ENCODE measurements at places on chromosomes 12 and 14.

GRCh38 chr12:21416511-21417121 is 20.8 kb upstream of the PYROXD1 start:
- DNase-seq, result peak; percentile 50

DNA sequence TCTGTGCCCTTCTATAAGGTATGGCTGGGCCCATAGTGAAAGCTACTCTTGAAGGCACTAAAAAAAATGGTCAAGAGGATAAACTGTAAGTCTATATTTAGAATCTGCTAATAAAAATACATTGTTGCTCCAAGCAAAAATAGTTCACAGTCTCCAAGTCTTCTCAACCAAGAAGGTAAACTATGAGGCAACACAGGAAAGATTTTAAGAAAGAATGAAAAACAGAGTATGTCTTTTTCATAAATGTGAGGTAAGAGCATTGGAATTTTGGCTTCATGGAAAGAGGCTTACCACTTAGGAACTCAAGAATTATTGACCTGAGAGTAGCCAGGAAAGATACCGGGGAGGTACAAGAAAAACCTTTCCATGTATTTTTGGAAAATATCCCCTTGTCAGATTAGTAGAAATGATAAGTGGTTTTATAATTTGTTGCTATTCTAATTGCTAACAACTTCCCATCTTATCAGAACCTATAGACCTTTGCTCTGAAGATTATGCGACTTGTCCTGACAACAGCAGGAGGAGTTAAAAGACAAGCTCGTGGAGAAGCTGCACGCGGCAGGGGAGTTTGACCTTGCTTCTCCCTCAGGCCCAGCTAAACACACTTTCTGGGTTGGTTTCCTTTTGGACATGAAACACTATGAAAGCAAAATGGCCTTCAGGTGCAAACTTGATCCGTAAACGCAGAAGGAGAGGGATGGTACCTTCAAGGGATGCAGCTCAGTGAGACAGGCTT is 238.1 kb downstream of the FOXN3 start:
- peak; percentile 47 for DNase-seq

DNA sequence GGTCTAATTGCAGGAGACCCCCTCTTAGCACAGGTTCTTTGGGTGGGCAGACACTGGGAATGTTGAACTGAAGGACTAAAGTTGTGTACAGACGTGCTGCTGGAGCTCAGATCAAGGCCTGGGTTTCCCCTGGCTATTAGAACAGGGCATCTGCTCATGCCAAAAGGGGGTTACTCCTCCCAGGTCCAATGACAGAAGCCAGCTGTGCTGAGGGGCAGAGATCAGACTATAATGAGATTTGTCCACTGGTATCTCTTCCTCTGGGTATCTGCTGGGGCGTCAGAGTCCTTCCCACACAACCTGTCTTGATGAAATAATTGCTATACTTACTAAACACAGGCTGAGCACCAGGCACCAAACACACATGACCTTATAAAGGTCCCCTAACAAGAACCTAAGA is 42.6 kb downstream of the LTBP2 start:
- no peak for DNase-seq

GRCh38 chr12:116287842-116288301 is 10.4 kb upstream of the MED13L start:
- peak; percentile 42 for DNase-seq

DNA sequence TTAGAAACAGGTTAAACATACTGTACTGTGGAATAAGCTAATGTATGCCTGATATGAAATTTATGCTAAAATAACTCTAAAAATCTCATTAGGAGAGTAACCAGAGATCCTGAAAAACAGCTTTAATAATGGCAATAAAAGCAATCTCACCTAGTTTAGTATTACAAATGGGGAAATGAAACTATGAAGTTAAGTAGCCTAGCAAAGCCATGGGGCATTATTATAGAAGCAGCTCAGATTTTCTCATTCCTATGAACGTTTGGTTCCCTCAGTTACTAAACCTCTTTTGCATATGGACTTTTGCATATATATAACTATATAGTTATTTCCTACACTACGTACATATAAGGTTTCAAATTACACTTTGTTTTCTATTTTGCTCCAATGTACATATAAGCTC is 25.0 kb upstream of the APPL2 start:
- DNase-seq, result no peak

- no peak for DNase-seq
Observed at GRCh38 chr12:66678338-66679275, at the start of gene GRIP1. GRIP1 (minus strand) TSS chr12:66679076; CDS start chr12:66678904, 172 bp downstream.

DNA sequence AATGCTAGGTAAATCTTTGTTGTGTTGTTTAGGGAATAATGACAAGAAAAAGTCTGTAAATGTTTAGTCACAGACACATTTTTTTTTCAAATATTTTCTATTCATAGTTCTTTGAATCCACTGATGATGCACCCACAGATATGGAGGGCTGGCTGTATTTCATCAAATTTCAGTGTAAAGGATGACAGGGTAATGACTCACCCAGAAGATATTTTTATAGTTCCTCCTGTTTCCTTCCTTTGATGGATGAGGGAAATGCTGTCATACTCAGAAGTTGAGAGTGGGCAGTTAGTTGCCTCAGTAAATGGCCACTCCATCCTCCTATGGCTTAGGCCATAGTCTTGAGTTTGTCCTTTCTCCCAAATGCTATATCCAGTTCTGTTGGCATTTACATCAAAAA is 76.9 kb upstream of the REP15 start:
- DNase-seq, result peak; percentile 93

DNA sequence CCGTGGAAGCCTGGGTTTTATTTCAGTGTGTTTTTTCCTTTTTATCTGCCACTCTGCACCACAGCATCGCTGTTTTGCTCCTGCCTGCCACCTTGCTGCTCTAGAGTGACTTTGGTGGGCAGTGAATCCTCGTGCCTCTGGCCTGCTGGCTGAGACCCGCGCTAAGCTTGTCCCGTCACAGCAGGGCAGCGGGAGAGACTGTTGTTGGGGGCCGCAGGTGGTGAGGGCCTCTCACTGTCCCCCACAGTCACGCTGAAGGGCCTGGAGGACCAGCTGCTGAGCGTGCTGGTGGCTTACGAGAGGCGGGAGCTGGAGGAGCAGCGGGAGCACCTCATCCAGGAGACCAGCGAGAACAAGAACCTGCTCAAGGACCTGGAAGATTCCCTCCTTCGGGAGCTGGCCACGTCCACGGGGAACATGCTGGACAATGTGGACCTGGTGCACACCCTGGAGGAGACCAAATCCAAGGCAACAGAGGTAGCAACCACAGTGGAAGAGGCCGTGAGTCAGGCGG is 55.2 kb downstream of the CCDC92 start:
- DNase-seq, result no peak

GRCh38 chr14:98227000-98227726 is 1044.8 kb downstream of the BCL11B start:
- no peak for DNase-seq

- no peak for DNase-seq
Observed at GRCh38 chr12:28512406-28512805, 322.1 kb downstream of the CCDC91 start.

DNA sequence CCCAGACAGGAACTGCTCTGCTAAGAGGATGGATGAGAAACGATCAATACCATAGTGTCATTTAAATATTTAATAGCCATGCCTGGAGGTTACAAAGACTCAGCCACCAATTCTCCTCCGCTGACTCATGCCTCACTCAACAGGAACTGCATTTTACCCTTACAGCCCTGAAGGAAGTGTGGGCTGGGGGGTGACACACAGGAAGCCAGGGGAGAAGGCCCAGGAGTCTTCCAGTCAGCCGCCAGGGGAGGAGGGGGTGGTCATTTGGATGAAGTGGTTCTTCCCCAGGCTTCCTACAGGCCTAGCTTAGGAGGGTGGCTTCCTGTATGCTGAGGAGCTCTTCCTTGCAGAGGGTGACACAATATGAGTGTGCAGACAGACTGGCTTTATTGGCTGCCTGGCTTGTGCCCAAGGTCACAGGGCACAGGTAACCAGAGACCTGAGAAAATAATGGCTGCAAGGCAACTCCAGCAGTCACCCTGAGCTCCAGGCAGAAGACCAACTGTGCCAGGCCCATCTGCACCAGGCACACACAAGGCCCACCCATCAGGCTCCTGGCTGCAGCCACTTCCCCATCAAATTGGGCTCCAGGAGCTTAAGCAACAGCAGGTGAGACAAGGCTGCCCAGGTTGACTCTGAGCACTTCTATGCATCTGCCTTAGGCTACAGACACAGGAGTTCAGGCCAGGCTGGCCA is 30.6 kb upstream of the RPLP0 start:
- DNase-seq, result peak; percentile 96

DNA sequence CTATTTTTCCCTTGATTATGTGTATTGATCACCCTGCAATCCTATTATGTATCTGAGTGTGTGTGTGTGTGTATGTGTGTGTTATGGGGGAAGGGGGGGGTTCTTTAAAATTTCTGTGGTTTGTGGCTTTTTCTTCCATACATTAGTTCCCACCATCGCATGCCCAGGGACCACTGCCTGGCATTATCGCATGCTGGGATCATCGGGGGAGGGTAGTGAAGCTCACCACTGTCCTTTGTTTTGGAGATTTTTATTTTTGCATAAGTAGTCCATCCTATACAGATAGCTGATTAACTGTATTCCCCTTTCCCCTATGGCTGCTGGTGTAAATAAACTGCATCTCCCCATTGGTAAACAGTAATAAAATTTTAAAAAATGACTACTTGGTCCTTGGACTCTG is 3.4 kb downstream of the ATXN7L3B start:
- peak; percentile 15 for DNase-seq

Measured in fibroblast of skin of scalp (primary cell).